ENCODE measurements at places on chromosomes 6 and 20.
A peak's percentile ranks its signal among the peaks of the same experiment; 100 is the strongest.

- peak; percentile 48 for DNase-seq
These were observed 159.2 kb downstream of the CD109 start for GRCh38 chr6:73854998-73855718.

GRCh38 chr6:142900227-142900971, 44.6 kb downstream of the HIVEP2 start:
- peak; percentile 23 for DNase-seq

DNA sequence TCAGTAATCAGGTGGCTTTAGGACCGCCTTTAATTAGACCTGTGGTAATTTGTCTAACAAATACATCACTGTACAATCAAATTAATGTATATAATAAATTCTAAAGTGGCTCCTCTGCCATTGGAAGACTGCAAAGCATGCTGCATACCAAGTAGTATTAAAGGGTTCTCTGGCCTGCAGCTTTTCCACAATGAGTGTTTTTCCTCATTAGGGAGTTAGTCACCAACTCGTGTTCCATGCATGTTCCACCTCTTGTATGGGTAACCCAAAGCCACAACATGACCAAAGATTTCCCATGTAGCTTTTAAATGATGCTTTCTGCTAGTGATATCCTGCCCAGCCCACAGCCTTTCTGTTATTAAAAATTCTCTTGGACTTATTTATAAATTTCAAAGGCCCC, 218.7 kb downstream of the FUT9 start:
- no peak for DNase-seq

- no peak for DNase-seq
These were observed 89.6 kb upstream of the HS3ST5 start for GRCh38 chr6:114432400-114432799.

DNA sequence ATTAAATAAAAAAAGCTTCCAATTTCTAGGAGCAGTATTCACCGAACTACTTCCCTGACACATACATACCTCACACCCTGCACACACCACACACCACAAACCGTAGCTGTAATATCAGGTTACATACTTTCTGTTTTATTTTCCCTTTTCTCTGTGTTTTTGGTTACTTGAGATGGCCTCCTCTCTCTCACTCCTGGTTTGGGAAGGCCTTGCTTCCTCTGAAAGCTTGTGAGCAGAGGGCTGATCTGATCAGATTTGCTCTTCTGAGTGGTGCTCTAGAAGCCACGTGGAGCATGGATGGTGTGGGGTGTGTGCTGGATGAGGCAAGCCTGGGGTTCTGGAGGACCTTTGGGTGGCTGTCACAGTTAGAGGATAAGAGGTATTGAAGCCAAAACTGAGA, 20.9 kb downstream of the UTRN start:
- DNase-seq: no peak

- DNase-seq: no peak
These were observed 326.5 kb upstream of the MAP3K7 start for GRCh38 chr6:90913266-90913960.

GRCh38 chr20:10115021-10115420, 80.2 kb downstream of the ANKEF1 start:
- DNase-seq: no peak

GRCh38 chr6:3385660-3386151, 71.1 kb downstream of the SLC22A23 start:
- DNase-seq: no peak

DNA sequence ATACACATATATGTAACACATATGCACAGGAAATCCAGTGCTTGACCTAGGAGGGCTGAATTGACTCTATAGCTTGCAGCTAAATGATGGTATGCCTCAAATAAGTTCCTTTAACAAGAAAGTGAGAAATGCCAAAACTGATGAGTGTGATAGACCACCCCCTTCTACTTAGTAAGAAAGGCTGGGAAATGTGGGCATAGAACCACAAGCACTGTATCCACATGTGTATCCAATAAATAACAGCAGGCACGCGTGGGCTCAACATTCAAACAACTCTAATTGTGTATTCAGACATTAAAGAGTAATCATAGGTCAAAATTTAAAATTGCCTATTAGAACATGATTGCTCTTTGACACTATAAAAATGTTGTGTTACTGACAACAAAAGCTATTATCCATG, 54.1 kb downstream of the FAM83B start:
- no peak for DNase-seq

DNA sequence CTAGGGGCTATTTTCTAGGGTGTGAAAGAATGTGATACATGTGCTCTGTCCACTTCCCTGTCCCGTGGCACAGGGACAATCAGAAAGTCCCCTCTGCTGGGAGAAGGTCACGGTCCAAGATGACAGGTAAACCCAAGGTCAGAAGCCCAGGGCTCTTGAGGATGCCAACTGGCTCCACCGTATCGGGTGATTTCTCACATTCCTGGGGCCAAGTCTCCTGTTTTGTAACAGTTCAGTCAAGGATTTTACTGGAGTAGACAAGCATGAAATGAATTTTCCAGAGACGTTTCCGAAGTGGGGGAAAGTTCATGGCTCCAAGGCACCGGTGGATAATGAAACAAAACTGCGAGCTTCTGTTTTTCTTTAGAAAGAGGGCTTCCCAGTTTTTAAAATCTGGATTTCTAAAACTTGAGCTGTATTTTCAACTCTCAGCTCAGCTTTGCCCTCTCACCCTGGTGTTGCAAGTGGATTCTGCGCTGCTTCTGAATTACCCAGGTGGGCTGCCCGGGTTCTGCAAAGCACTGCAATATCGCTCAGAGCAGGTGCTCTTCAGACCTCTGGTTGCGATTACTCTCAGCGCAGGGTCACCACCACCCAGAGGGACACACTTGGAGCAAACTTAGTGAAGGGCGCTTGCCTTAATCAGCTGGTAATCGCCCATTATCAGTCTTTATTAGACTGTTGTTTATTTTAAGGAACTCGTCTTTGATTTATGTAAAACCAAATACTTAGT, 64.4 kb upstream of the TMEM170B start:
- DNase-seq: peak; percentile 60

DNA sequence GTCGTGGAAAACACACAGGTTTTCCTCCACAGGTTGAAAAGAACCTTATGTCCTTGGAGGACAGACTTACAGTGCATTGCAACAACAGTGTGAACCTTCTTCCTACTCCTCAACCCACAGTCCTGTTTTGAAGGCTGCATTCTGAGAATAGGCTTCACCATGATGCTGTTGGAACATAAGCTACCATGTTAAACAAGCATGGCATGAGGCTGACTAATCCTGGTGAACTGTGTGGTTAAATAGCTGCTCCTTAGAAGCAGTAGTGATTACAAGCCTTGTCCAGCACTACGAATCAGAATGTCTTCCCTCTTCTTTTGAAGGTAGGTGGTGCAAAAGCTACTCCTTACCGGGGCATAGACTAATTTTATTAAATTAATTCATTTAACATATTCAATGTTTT, 368.5 kb upstream of the EPHA7 start:
- no peak for DNase-seq

DNA sequence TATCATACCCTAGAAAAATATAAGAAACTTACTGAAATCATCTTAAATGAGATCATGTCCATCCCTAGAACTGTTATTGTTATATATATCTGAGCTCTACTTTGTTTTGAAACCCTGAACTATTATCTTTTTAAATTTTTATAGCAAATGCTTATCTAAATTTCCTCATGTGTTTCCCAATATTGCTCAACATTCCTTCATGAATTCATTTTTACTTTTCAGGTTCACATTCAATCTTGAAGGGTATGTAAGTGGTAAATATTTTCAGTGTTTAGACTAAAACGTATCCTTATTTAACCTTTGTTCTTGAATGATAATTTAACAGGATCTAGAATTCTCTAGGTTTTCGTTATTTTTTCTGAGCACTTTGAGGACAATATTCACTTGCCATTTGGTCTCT, 23.9 kb downstream of the PDE7B start:
- no peak for DNase-seq

GRCh38 chr6:88870717-88871330, 92.6 kb downstream of the RNGTT start:
- DNase-seq: peak; percentile 62

DNA sequence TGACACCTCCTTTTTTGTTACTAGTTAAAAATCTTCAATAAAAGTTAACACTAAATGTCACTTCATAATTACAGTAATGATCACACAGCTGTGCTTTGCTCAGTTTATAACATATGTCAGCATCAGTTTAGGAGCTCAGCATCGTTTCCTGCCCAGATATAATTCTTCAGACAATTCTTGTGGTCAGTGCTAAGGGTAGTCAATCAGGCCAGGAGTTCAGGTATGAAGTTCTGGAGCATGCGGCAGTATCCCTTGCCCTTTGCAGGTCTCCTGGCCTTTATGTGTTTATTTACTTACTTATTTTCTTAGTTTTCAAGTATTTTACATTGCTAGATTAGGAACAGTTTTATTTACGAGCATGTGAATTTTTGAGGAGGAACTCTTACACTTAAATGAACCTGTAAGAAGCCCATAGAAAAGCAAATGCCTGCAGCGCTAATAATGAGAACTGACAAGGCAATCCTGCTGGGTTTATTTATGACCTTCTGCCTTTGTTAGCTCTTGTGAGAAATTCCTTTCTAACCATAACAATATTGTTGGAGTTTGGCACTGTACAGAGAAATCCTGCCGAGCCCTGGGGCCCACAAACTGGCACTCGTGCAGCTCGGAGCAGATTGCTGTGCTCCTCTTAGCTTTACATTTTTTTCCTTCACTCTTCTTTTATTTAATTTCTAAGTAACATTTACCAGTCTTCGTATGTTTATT, 252.8 kb downstream of the TMEM242 start:
- peak; percentile 34 for DNase-seq

DNA sequence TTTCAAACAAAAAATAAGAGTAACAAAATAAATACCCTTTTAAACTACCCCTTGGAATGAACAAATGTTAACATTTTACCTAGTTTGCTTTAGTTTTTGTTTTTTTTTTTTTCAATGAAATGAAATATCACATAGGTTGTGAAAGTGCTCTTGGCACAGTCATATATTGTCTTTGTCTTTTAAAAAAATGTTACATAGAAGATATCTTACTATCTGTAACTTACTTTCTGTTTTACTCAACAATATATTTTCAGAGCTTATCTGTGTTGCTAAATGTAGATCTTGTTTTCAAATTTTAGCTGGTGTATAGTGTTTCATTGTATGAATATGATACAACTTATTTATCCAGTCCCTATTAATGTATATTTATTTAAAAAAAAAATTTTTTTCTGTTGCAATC, 8.6 kb downstream of the CEP57L1 start:
- DNase-seq: no peak

GRCh38 chr6:90537723-90538258, 49.1 kb downstream of the MAP3K7 start:
- DNase-seq: no peak

- no peak for DNase-seq
These were observed 48.4 kb upstream of the IYD start for GRCh38 chr6:150320442-150320841.

- DNase-seq: no peak
These were observed 68.2 kb upstream of the EYA2 start for GRCh38 chr20:46826343-46826984.

DNA sequence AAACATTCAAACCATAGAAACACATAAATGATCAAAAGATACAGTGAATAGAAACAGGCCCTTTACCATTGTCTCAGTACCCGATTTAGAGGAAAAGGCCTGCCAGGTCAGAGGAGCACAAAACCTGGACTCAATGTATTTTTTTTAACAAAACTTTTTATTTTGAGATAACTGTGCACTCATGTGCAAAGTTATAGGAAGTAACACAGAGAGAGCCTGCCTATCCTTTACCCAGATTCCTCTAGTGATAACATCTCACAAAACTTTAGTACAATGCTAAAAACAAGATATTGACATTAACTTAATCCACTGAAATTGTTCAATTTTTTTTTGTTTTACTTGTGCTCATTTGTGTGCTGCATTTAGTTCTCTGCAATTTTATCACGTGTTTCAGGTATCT, 36.8 kb upstream of the SAMD3 start:
- no peak for DNase-seq

DNA sequence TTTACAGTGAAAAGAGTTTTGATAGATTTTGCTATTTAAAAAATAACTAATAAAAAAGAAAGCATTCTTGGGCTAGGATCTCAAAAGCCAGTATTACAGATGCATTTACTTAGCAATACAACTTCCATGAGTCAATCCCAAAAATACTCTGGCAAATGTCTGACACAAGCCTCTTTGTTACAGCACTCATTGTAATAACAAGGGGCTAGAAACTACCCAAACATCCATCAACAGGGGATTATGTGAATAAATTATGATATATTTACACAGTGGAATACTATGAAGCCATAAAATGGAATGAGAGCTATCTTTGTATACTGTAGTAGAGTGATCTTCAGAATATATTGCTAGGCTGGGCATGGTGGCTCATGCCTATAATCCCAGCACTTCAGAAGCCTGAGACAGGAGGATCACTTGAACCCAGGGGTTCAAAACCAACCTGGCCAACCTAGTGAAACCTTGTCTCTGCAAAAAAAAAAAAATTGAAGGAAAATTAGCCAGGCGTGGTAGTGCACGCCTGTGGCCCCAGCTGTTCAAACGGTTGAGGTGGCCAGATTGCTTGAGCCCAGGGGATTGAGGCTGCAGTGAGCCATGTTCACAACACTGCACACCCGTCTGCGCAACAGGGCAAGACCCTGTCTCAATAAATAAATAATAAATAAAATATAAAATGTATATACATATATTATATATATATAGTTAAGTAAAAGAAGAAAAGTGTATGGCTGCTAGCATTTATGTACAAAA, 34.7 kb upstream of the TOP1 start:
- no peak for DNase-seq
